Activated T-cell treated with anti-CD3 and anti-CD28 coated beads, Interleukin-2, amount 50 U/mL, for 1 hour (primary cell): ENCODE measurements at places on chromosomes 4 and X.

- no peak for DNase-seq
Measured at GRCh38 chrX:106009145-106009544, 29.4 kb downstream of the SERPINA7 start.

- no peak for DNase-seq
Measured at GRCh38 chr4:98680806-98681205, 22.4 kb upstream of the TSPAN5 start.

GRCh38 chr4:83582289-83582785 is 46.4 kb downstream of the GPAT3 start:
- DNase-seq: no peak

DNA sequence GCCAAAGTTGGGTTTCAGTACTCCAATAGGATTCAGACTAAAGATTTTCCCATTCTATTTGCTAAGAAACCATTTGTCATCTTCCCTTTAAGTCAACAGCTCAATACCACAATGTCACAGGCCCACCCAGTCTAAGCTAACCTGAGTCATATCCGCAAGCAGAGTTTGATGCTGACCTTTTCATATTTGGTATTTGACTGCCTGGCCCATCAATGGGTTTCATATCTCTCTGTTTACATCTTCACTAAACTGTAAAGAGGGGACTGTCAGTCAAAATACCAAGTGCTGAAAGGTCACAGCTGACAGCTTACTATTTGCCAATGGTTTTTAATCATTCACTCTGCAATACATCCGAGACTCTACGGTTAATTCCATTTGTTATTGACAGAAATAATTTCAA is 707.5 kb upstream of the ACTRT1 start:
- DNase-seq: no peak

- DNase-seq: no peak
Measured at GRCh38 chr4:87209696-87210095, 10.7 kb downstream of the KLHL8 start.

GRCh38 chrX:111869639-111870034 is 6.3 kb upstream of the TRPC5OS start:
- no peak for DNase-seq

DNA sequence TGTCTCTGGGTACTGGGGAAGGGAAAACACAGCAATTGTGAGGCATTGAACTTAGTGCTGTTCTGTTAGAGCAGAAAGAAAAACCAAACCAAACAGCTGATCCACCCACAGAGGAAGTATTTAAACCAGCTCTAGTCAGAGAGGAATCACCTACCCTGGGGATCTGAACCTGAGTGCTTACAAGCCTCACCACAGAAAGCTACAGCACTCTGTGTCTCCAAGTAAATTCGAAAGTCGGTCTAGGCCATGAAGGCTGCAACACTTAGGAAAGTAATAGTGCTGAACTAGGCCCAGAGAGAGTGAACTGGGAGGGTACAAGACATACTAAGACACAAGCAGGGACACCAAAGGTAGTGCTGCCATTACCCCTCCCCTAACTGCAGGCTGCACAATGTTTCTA is 142.2 kb upstream of the CXorf51A start:
- no peak for DNase-seq

GRCh38 chrX:47172971-47173792 is 20.4 kb upstream of the UBA1 start:
- DNase-seq: no peak

DNA sequence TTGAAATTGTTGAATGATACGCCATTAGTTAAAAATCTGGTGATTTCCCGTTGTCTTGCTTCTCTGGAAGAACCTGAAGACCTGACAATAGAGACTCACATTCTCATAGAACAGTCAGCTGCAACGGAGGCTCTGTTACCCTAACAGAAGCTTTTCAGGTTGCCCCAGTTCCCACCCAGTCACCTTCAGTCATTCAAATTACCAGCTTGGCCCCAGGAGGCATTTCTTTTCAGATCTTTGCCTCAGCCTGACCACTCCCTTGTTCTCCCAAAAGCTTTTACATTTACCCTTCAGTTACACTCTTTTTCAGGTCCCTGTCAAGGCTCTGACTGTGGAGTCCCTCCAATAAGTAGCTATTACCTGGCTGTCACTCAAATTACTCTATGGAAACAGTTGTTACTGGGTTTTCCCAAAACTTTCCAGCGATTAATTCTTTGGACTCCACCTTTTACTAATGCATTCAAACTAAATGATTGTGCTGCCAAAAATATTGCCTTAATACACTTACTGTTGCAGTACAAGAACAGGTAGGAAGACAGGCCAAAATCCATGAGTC is 162.2 kb upstream of the FTHL17 start:
- DNase-seq: no peak

DNA sequence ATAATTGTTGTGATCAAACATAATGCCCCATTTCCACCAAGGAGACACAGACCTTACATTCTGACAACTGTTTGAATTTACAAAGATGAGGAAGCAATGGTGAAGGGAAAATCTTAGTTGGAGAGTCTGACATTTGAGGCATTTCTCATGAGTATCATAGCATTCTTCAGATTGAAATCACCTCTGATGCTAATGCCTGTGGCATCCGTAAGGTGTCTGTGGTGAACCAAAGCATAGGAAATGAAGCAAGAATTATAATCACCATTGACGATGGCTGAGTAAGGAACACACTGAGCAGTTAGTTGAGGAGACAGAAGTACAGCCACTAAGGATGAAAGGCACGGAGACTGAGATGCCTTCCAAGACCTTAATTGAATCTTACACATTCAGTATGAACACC is 575.7 kb downstream of the TRIML1 start:
- DNase-seq: no peak

DNA sequence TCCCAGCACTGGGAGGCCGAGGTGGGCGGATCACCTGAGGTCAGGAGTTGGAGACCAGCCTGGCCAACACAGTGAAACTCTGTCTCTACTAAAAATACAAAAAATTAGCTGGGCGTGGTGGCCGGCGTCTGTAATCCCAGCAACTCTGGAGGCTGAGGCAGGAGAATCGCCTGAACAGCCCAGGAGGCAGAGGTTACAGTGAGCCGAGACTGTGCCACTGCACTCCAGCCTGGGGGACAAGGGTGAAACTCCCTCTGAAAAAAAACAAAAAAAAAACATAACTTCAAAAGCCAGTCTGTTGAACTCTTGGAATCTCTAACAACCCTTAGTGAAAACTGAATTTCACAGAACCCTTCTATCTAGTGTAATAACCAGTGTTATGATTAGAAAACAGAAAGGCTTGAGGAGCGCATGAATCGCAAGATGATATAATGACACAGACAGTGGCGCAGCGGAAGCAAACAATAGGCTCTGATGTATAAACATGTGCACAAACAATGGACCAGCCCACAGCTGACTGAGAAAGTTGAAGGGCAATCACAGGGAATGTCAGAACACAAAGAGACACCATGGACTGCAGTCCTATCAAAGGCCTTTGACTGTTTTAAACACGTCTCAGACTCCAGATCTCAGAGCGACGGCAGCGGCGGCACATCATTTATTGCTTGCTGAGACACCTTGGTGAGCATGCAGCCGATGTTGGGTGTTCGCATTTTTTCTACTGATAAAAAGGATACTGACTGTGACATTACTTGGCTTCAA is 81.6 kb downstream of the NSUN7 start:
- no peak for DNase-seq

DNA sequence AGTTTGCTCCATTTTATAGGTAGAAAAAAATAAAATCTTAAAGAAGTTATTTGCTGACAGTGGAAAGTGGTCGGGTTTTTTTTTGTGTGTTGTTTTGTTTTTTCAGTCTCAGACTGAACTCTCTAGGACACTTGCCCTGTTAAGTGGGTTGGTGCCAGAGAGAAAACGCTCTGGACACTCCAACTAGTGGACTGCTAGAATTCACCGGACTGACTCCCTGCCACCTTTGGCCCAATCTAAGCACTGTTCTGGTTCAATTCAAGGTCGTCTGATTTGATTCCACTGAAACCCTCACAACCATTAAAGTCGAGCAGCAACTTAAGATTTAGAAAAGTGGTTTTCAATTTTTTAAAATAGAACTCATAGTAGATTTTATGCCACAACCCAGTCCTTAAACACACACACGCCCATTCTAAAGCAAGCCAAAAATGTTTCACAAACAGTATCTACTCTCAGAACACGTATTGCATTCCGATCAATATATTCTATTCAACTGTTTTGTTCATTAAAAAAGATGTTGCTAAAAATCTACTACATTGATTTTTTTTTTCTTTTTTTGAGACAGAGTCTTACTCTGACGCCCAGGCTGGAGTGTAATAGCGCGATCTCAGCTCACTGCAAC is 27.3 kb downstream of the RWDD4 start:
- DNase-seq: no peak

DNA sequence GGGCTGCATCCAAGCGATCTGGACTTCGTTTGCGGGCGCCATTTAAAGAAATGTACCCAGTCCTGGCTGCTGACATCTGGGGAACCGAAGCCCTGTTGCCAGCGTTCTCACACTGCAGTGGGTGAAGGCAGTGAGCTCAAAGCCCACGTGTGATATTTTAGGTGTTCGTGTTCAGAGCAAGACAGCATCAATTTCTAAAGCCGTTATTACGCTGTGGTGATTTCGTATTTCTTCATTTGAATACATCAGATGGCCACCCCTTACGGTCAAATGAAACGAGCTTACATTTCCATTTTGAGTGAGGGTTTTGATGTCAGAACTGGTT is 376 bp upstream of the C4orf36 start:
- no peak for DNase-seq
